ENCODE measurements at places on chromosomes 2 and 18. TPM values are rescaled to one million over a fixed set of nuclear protein-coding genes. Genes with fewer than 3 reads are reported as not detected.
A peak's percentile ranks its signal among the peaks of the same experiment; 100 is the strongest.

DNA sequence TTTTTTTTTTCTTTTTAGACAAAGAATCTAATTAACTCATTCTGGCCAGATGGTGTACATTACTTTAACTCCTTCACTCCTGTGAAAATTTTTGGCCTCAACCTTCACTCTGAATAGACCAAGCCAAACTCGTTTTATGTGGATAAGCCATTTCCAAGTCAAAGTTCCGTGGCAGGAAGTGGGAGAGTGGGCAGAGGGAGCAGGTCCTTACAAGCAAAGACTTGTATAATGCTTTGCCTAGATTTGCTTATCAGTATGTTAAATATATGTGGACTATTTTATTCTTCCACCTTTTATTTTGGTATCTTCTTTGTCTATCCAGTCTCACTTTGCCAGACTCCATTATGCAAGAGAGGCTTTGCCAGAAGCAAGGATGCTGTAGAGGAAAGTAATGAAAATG is 178.1 kb upstream of the TNP1 start:
- DNase-seq = no peak

DNA sequence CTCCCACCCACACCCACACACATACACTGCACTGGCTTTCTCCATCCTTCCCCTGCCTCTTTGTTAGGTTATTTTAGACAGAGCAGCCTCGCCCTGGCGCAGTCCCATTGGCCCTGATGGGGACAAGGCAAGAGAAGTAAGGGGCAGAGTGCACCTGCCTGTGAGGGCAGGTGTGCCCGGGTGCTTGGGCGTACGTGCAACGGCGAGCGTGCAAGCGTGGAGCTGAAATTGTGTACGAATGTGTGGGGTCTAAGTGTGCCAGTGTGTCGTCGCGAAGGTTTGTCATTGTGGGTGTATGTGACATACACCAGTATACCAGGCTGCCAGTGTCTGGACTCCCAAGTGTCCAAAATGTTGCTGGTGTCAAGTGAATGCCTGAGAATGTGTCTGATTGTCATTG is 544 bp downstream of the LRATD1 start:
- peak; percentile 47 for DNase-seq

SPHKAP gene
- total RNA-seq = not detected

FOXI3 gene
- not detected for total RNA-seq

FKBP1B gene
- total RNA-seq = 1.8 TPM

GKN1 gene
- total RNA-seq = not detected

- DNase-seq = no peak
Measured at GRCh38 chr2:120343100-120343432, 2.9 kb upstream of the INHBB start.

- DNase-seq = no peak
Measured at GRCh38 chr2:61109291-61109690, 43.6 kb downstream of the SANBR start.

DNA sequence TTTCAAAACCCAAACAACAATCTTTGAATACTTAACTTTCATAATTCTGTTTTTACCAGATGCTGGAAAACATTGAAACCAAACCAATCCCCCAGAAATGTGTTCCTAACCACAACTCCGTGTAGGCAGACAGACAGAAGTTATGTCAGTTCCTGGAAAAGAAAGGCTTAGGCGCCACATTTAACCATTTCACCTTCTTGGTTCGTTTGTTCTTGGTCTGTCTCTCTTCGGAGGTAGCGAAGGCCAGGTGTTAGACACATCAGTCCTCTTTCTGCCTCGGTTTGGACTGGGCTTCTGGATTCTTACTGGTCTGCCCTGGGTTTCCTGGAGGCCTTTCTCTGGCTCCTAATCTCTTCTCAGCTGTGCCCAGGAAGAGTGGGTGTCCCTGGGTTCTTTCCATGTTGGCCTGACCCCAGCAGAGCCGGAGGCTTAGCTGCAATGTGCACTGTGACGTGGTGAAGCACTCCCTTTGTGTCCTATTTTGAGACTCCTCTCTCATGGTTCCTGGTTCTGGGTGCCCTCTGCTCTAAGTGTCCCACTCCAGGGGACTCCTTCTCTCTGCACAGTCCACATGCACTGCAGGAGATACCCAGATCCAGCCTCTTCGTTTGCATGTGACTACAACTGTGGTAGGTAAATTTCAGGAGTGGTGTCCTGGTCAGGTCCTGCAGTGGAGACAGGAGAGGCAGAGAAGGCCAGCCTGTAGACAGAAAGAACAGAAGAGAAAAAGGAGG is 23.1 kb upstream of the RAB31 start:
- DNase-seq = no peak

DNA sequence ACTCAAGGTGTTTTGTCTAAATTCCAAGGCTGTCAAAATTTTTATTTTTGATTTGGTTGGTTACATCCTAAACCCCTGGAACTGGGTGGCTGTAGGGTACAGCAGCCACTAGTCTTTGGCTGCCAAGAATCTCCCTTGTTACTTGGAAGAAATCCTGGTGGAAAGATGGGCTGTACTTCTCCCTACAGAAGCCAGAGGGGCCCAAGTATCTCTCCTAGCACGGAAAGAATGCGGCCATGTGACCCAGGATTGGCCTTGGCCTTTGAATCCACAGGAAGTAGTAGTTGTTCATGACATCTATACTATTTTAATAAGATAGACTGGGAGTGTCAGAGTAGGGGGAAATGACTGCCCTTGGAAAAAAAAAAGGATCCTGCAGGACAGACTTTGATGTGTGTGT is 54.4 kb upstream of the MYO3B start:
- DNase-seq = no peak

ANO7 gene
- total RNA-seq = 0.36 TPM

REG1B gene
- 0.38 TPM for total RNA-seq

ALPI gene
- not detected for total RNA-seq

GRCh38 chr2:74007121-74007520 is 22.4 kb downstream of the TET3 start:
- no peak for DNase-seq

GRCh38 chr2:8563814-8564474 is 117.9 kb upstream of the ID2 start:
- peak; percentile 44 for DNase-seq

RRM2 gene
- total RNA-seq = not detected

DNA sequence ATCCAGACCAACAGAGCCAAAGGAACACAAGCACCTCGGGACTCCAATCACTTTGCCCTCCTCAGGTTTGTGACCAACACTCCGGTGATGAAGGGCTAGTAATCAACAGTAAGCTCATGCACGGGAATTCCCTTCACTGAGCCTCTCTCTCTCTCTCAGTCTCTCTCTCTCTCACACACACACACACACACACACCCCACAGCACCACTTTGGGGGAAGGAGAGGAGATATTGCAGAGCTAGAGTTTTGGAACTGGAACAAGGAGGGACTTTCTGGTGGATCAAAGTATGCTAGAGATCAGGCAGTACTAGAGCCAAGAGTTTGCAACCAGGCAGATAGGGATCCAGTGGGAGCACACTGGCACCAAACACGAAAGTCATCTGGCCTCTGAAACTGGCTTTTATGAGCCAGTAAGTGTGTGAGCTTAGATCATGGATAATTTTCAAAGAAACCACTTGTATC is 98.7 kb downstream of the ANKRD44 start:
- DNase-seq = no peak

DNA sequence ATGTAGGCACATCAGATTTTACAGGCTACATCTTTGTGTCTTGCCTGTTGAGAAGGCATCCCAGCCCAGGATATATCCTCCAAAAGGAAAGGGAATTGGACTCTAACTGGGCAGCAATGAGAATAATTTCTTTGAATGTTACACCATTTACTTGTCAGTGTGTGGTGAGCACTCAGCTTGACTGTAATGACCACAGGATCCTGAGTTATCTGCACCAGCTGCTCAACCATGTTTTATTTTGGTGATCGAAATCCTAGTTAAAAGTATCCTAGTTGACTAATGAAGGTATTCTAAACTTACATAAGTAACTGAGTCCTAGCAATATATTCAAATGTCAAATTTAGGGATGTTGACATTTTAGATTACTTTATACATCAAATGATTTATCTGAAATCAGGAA is 123.0 kb downstream of the MYO3B start:
- no peak for DNase-seq

GRCh38 chr2:181971032-181971431 is 14.6 kb upstream of the PPP1R1C start:
- no peak for DNase-seq

GRCh38 chr2:172342078-172342477 is 85.3 kb upstream of the ITGA6 start:
- no peak for DNase-seq
